ENCODE measurements at places on chromosomes 4 and X.
A peak's percentile ranks its signal among the peaks of the same experiment; 100 is the strongest.

DNA sequence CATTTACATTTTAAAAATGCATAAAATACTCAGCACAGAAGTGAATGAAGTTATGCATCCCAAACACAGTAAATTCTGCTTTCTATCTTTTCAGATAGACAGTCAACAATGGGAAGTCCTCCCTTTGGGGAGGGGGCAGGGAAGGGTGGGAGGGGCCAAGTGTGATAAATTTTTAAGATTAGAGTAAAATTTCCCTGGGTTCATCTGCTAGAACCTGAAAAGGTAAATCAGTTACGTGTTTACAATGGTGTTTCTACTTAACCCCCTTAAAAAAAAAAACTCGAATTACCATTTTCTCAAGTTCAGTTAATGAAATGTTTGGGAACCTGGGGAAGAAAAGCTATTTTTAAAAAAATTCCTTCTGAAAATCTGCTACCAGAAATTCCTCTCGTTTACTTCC, 9.1 kb downstream of the PITX2 start:
- DNase-seq: no peak

GRCh38 chr4:187999406-187999932, 3.9 kb downstream of the ZFP42 start:
- no peak for DNase-seq

DNA sequence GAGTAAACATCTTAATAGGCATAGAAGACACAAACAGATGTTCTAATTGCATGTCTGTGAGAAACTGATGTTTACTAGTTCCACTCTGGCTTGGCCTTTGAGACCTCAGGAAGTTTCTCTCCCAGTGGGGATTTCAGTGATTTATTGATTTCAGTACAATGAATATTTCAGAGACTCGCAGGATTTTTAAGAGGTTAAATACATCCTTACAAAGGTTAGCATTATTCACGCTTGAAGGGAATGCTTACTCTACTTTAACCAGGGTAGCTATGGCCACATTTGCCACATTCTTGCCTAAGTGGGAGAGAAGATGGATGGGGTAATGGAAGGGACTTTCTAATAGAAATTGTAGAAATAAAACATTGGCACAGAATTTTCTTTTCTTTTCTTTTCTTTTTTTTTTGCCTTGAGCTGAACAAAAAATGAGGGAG, 480.1 kb downstream of the SPRY1 start:
- DNase-seq: no peak

GRCh38 chrX:4671344-4671743, 957.9 kb upstream of the PRKX start:
- DNase-seq: no peak

GRCh38 chr4:38591617-38592337, 72.2 kb upstream of the KLF3 start:
- no peak for DNase-seq

DNA sequence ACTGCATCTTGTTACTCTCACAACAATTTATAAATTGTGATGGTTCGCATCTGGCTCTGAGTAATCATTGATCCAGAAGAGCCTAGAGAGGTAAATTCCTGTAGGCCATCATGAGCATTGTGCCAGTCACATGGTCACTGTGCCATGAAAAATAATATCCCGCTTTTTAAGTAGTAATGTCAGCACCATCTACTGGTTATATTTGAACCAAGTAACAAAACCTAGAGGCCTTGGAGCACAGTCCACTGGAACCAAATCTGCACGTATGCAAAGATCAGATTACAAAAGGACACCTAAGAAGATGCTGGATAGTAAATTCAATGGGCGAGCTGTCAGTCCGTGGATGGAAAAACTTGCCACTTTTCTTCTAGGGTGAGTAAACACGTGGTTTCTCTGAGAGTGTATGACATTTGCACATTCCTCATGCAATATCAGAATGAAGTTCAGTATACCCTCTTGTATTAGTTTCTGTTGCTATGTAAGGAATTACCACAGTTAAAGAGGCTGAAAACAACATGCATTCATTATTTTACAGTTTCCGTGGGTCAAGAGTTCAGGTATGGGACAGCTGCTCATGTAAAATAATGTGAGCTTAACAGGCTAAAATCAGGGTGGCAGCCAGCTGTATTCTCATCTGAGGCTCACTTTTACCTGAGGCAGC, 26.8 kb downstream of the FAM114A1 start:
- DNase-seq: no peak

DNA sequence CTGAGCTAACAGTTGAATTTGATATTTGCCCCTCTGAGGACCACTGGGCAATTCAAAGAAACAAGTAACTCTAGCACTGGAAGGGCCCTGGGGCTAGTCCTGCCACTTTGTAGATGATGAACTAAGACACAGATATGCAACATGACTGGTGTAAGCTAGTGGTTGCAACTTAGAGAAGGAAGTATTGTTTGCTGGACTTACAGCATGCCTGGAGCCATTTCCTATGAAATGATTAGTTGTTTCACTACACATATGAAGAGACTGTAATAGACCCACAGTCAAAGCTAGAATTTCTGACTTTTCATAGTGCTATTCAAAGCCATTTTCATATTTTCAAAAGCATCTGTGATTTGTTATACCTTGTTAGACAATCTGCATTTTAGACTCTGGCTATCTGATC, 96.2 kb downstream of the TSPAN7 start:
- no peak for DNase-seq

DNA sequence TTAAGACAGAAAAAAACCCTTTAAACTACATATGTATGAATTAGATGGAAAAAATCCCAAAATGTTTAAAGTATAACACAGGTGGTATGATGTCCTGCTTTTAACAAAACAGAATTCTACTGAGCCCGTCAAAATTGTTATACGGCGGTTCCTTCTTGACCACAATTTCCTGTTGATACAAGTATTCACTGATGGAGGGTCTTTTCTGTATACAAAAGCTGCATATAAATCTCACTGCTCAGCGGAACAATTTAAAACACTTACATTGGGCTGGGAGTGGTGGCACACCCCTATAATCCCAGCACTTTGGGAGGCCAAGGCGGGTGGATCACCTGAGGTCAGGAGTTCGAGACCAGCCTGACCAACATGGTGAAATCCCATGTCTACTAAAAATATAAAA, 62.4 kb downstream of the RPS6KA3 start:
- no peak for DNase-seq

DNA sequence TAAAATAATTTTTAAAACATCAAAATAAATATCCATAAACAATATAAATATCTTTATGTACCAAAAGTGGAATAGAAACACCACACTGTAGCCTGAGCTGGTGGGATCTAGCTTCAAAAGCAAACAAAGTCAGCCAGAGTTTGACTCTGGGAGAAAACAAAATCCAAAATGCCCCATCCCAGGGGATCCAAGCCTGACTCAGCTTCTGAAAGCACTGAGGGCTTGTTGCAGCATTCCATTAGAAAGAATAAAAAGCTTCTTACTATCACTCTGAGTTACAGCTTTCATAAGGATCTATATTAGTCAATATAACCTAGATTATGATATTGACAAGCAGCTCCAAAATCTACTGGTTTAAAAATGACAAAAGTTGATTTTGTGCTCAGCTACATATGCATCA, 149.7 kb upstream of the ANKRD50 start:
- no peak for DNase-seq

GRCh38 chrX:45449982-45450381, 249.3 kb upstream of the DIPK2B start:
- no peak for DNase-seq

DNA sequence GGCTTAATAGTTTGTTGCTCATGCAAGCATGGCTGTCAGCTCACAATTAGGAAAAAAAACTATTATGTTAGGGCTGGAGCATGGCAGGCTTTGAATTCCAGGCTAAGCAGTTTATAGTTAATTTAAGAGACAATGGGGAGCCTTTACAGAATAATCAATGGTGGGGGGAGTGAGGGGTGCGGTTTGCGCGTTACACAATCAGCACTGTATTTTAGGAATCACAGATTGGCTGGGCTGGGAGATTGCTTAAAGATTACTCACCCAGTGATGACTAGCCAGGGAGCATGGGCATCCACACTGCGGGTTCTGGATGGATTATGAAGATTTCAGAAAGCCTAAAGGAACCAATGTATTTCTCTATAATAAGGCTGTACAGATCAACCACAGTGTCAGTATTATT, 186.6 kb downstream of the SOX3 start:
- DNase-seq: no peak

GRCh38 chrX:134469486-134469885, 9.5 kb downstream of the HPRT1 start:
- DNase-seq: no peak

- no peak for DNase-seq
These were observed 452.1 kb upstream of the BOD1L1 start for GRCh38 chr4:14079601-14080000.

DNA sequence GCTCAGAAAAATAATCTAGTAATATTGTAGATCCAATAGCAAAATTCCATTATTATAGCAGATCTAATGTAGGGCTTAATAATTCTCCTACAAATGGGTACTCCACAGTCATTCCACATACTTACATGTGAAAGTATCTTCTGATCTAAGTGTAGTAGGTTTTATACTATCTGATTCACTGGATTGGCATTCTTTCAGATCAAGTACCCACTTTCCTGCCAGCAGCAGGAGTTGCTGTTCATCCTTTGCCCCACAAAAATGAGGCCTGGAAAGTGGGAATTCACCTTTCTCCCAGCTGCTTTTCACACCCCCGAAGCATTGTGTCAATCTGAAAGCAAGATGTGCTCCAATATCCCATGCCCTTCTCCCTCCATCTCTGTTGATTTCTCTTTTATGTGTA, 77.1 kb upstream of the RXFP1 start:
- no peak for DNase-seq

DNA sequence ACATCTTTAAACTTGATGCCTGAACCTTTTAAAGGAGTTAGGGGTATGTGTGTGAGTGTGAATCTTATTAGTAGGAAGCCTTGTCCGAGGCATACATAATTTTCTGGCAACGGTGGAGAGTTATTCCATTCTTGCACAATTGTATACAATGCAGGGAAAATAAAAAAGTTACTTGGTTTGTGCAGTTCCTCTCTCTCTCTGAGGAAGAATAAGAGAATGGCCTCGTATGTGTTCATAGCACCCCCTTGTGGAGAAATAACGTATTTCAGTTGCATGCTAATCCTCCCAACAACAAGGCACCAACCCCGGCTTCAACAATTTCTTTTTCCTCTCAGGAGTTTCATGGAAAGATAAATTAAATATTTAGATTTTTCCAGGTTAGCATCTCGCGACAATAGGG, 33.7 kb upstream of the FGF13 start:
- peak; percentile 4 for DNase-seq

DNA sequence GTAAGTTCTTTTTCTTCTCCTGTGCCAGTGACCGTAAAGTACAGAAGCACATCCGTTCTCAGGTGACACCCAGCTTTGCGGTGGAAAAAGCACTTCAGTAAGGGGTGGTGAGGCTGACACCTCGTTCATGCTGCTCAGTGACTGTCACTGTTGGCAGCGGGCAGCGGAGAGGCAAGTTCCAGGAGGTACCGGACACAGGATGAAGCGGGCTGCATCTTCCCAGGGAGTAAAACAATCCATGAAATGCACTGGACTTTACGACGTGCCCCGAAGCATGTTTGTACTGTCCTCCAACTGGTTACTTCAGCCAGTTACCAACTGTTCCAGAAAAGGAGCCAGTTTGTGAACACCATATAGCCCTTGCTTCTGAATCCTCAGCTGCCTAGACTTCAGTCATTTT, 110.7 kb downstream of the ZNF827 start:
- DNase-seq: no peak

DNA sequence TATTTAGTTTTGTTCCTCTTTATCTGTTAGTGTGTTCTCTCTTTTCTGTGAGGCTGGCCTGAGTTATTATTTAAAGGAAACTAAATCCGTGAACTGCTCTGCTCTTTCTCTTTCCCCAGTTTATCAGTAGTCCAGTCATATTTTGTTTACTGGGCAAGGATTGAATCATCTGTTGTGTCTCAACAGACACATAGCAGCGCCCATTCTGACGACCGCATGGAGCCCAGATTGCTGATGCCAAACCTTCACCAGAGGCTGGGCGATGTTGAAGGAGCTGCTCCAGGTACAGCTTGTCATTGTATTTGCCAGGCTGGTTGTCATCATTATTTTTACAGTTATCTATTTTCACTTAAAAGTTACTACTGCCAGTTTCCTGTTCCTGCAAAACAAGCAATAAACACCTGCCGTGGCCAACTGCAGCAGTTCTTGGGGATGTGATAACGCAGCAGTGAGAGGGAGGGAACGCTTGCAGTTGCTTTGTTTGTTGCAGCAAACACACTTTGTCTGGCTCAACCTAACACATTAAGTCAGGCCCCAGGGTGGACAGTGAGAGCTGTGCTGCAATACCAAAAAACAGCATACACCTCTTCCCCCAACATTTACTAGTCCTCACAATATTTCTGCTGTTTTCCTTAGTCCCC, 10.1 kb downstream of the REELD1 start:
- no peak for DNase-seq

DNA sequence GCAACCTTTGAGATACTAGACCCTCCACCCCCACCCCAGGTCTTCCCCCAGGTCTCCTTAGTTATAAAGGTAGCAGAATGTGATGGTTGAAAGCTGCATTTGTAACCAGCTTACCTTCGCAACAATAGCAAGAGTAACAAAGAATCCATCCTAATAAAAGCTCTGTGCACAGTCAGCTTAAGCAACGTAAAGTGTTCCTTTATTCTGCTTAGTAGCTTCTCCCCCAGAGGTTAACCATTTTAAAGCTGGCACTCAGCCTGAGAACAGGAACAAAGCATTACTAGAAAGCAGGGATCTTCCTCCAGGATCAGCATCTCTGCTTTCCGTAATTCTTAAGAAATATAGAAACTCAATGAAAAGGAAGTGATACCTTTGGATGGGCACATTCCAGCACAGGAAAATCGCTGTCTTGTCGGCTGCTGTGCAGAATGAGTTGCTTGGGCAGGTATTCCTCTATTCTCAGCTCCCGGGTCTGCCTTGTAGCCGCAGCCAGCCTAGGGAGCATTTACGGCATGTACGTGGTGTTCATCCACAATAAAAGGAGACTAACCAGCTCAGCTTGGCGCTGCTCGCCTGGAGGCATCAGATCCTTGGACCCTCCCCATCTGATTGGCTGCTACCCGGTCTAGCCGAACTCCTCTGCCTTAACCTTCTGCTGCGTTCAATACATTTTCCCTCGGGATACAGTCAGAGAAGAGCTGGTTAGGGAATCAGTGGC, 113.0 kb upstream of the TLR3 start:
- DNase-seq: no peak

DNA sequence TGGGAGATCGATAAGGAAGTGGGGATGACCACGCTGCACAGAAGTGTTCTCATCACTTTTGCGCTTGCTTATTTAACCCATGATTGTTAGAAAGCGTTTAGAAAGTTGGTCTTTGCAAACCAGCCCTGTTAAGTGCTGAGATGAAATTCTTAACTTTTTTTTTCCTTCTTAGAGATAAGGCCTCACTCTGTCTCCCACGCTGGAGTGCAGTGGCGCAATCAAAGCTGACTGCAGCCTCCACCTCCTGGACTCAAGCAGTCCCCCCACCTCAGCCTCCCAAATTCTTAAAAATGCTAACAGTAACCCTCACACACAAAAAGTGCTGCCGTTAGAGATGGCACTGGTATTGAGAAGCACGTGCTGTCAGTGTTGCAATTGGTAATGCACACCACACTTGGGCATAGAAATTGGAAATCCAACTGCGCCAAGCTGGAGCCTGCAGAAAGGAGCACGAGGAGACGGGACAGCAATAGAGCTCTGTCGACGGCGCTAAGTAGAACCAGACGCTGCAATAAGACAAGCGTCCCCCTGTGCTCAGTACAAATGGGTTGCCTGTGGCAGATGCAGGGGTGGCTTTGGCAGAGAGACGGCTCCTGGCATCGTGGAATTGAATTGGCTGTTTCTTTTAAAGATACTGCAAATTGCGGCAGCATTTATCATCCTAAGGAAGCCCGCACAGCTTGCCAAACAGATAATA, 113.4 kb downstream of the TBL1X start:
- DNase-seq: no peak

Data from hematopoietic multipotent progenitor cell treated with erythropoietin and hydrocortisone succinate and interleukin-3 and kit ligand, for 17 days (in vitro differentiated cells).